Karpas-422 (cell line): ENCODE measurements at places on chromosomes 4 and X.

GRCh38 chr4:139889901-139890300 lies 224.3 kb downstream of the MGST2 start:
- DNase-seq, result no peak

DNA sequence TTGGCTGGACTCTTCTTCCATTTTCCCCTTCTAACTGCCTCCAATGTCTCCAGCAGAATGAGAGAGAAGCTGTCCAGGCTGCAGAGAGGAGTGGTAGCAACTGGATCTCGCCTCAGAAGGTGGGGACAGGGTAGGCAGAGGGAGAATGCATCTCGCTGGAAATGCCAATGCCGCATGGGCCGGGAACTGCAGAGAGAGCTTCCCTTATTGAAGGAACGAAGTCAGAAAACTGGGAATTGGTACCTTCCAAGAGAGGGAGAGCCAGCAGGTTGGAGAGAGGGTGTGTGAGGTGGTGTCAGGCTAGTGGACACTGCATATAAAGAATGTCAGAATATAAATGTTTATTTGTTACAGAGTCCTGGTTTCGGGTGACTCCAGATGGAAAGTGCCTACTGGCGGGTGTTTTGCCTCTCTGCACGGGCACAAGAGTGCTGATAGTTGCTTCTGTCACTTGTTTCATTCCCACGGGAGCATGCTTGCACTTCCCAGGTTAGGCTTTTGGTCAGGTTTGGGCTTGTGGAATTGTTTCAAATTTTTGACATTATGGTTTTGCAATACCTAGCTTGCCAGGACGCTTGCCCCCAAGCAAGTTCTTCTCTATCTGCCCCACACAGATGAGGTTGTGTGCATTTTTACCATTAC lies 156.8 kb upstream of the STS start:
- no peak for DNase-seq

DNA sequence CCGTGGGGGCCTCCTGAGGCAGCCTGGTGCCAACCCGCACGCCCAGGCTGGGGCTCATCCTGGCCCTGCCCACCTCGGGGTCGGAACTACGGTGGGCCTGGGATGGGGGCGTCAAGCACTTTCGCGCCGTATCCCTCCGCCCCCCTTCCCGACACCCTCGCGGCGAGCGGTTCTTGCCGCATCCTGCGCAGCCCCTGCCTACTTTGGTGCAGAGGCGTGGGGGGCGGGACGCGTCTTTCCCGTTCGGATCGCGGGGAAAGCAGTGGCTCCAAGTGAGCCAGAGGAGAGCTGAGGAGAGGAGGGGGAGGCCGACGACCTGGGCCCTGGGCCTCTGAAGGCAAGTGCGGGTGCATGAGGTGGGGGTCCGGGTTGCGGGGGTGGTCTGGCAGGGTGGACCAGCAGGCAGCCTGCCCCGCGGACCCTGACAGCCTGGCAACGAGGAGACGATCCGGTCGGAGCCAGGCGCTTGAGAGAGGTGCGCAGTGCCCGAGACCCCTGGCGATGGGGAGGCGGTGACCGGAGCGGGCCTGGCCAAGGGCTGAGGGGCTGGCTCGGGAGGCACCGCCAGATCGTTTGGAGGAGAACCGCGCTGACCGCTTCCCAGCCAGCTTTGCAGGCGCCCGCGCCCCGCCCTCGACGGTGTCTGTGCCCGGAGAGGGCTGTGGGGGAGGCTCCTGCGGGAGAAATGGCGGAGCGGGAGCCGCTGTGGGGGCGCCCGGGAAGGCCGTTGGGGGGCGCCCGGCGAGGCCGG lies at the start of gene GPRASP2:
TSS of gene GPRASP2 (plus strand) at position 233 of the 751 bp plus-strand sequence. CDS start 2,422 bp downstream, outside the sequence.
- DNase-seq, result no peak

GRCh38 chrX:153560000-153560399 lies 38.9 kb downstream of the CCNQ start:
- DNase-seq, result no peak

- DNase-seq, result no peak
Measured at GRCh38 chr4:101299021-101299420, 48.3 kb downstream of the PPP3CA start.

- DNase-seq, result no peak
Measured at GRCh38 chr4:18445110-18445509, 423.6 kb upstream of the LCORL start.

DNA sequence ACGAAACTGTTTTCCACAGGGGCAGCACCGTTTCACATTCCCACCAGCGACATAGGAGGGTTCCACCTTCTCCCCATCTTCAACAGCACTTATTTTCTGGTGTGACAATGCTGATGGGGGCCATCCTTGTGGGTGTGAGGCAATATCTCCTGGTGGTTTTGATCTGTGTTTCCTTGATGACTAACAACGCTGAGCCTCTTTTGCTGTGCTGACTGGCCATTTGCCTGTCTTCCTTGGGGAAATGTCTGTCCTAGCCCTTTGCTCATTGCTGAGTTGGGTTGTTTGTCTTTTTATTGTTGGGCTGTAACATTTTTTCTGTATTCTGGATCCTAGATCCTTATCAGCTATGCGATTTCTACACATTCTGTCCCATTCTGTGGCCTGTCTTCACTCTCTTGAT lies 33.7 kb downstream of the ATP2B3 start:
- DNase-seq, result no peak

DNA sequence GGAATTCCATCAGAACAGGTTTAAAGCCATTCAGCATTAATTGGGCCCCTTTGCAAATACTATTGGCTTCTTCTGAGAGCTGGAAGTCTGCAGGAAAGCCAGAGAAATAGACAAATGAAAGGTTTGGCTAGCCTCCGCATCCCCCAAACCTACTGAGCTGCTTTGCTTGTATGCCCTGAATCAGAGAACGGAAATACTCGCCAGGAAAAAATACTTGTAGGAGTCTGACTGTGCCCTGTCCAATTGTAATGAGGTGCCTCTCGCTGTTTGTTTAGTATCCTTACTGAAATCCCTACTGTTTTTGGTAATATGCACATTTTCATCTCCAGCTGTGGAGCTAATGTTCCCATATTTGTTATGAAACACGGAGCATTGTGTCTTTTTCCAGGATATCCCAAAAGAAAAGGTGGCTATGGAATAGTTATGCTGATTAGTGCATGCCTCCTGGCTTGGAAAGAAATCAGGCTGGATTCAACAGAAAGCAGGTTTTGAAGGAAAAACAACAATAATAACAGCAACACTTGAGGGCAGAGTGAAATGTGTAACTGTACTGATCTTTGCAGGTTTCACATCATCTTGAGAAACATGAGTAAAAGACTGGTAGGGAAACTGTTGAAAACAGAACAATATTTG lies 50.7 kb upstream of the NLGN4X start:
- DNase-seq, result no peak

- DNase-seq, result no peak
Measured at GRCh38 chr4:179492260-179493080, 2050.2 kb upstream of the AGA start.

DNA sequence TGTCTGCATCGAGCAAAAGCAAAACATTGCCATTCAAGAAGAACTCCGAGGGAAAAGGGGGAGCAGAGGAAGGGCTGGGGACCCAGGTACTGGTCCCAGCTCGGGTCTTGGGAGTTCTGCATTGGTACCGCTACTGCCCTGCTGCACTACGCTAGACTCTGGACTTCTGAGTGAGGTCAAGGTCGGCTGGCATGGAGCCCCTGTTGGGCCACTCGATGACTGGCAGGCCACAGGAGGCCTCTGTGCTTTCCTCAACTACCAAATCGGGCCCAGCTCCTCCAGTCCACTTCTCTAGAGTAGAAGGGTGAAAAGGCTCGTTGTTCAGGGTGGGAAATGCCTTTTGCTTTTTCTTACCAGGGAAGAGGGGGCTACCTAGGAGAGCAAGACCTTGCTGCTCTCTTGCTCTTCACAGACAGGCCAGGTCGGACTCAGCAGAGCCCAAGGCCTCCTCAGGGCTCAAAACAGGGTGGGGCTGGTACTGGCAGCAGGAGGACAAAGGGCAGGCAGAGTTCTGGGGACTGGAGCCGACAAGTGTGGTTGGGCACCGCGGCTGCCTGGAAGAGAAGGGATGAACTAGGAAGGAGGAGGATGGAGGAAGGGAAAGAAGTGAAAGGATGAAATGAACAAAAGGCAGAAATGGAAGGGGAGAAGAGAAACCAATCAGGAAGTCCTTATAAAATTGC lies 8.9 kb upstream of the IRAK1 start:
- no peak for DNase-seq

- no peak for DNase-seq
Measured at GRCh38 chr4:93983140-93983539, 154.6 kb downstream of the ATOH1 start.

DNA sequence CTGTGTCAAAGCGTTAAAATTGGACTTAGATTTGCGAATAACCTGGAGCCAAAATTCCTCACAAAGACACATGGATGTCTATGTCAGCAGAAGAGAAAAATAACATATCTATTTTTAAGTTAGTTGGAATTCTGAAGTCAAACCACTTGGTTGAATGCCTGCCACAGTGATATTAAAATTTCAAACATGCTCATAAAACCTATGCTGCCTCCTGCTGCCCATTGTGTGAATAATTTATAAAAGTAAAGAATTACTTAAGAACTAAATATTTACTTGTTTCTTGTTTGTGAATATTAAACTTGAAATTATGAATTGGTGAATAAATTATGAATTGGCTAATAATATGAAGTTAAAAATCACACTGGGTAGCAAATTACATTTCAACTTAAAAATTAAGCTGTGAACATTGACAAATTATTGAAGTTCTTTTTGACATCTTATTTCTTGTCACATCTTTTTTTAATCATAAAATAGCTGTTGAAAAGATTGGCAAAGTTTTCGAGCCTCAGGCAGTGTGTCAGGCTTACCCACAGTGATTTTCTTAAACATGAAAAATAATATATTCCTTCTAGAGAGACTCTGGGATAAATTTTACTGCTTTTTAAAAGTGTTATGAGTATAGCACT lies 35.4 kb downstream of the FABP2 start:
- DNase-seq, result peak; percentile 73

GRCh38 chr4:876780-877179 lies 50.9 kb upstream of the CPLX1 start:
- DNase-seq, result no peak

DNA sequence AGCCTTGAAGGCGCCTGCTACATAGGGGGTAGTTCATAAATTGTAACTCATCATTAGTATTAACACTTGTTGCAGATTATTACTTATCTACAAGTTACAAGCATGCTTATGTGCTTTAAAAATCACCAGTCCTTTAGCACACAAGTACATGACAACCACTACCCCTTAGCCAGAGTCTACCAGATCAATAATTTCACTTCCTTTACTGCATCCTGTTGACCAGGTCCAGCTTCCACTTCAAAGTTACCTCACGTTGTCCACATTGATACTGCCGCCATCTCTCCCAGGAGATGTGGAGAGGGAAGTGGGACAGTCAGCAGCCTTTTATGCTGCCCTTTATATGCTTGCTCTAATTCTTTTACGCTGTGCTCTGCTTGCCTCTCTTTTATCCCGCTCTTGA lies 231.3 kb upstream of the CXXC4 start:
- DNase-seq, result no peak

DNA sequence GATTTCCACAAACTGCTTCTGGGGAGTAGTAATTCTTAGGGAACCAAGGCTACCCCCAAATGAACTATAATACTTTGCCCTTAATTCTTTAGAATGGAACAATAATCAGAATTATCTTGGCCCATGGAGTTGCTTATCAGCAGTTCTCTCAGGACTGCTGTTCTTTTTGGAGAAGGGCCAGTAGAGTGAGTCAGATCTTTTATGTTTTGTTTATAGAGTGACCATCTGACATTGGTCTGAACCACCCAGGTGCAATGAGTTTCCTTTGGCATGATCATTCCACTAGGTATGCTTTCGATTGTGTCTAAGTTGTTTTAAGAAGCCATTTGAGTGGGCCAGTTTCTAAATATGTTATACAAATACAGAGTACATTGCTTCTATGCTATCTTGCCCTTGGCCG lies 31.8 kb downstream of the PRRG1 start:
- DNase-seq, result no peak

DNA sequence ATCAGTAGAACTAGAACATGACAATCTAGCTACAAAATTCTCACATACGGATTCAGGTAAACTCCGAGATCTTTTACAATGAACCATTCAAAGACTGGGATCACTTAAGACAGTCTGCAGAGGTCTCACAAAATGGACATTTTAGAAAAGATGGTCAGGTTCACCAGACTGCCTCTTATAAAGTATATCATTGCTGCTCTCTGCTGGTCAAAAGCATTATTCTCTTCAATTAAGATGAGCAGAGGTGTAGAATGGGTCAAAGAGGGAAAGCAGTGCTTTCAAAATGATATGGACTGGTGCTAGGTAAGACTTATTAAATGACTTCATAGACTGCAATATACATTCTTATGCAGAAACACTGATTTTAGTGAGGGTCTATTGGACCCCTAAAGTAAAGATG lies 434.7 kb downstream of the PACRGL start:
- DNase-seq, result peak; percentile 64

DNA sequence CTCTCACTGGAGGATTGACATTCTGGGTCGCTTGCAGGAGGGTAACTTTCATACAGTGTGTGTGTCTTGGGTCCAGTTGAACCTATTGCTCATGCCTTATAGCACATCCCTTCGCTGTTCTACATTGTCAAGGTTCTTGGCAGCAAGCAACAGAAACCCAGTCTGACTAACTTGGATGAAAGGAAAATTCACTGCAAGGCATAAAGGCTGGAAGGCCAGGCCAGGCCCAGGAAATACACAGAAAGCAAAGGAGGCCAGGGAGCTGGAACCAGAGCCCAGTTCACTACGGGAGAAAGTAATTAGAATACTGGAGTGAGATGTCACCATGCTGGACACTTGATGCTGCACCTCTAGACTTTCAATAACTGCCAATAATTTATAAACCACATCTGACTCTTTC lies 353.8 kb upstream of the GATB start:
- no peak for DNase-seq

GRCh38 chrX:123846577-123847038 lies 13.2 kb upstream of the XIAP start:
- no peak for DNase-seq

GRCh38 chr4:183118585-183118984 lies 19.5 kb downstream of the WWC2 start:
- no peak for DNase-seq

- DNase-seq, result no peak
Measured at GRCh38 chrX:117538178-117539089, 578.2 kb downstream of the KLHL13 start.

DNA sequence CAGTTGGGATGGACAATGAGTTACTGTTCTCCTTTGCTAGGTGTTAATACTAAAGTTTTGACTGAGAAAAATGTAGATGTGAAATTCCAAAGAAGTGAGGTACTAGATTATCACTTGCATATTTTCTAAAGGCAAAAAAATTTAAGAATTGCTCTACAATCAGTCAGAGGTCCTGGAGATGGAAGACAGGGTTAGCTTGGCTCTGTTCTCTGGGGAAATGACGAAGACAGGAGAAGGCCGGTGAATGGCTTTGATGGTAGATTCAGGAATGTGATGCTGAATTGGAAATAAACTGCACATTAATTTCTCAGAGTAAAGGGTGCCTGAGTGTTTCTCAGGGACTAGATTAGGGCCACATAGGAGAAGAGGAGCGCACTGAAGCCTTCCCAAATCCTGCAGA lies 214.0 kb upstream of the LEF1 start:
- no peak for DNase-seq

- peak; percentile 23 for DNase-seq
Measured at GRCh38 chr4:164892018-164892417, 15.0 kb downstream of the APELA start.

GRCh38 chr4:7000421-7001176 lies 42.6 kb upstream of the TADA2B start:
- DNase-seq, result no peak

GRCh38 chrX:15814771-15815365 lies 24.6 kb downstream of the ZRSR2 start:
- DNase-seq, result no peak

- DNase-seq, result no peak
Measured at GRCh38 chrX:136347706-136348105, 46.9 kb downstream of the ADGRG4 start.
